Progenitor cell of endocrine pancreas (in vitro differentiated cells): ENCODE measurements at places on chromosomes 13 and 19.

DNA sequence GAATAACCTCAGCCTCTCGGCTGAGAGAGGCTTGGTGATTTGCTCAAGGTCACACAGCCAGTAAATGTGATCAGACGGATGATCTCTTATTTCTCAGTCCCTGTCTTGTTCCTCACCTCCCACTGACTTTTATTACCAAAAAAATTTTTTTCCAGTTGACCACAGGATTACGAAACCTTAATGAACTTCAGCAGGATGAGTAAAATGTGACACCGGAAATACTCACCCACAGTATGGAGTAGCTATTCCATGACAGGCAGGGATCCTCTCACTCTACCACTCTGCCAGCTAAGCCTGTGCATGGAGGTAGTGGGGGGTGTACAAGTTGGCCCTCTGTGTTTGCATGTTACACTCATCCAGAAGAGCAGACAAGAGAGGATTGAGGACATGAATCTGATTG, 916.4 kb downstream of the UQCRFS1 start:
- no peak for DNase-seq

DNA sequence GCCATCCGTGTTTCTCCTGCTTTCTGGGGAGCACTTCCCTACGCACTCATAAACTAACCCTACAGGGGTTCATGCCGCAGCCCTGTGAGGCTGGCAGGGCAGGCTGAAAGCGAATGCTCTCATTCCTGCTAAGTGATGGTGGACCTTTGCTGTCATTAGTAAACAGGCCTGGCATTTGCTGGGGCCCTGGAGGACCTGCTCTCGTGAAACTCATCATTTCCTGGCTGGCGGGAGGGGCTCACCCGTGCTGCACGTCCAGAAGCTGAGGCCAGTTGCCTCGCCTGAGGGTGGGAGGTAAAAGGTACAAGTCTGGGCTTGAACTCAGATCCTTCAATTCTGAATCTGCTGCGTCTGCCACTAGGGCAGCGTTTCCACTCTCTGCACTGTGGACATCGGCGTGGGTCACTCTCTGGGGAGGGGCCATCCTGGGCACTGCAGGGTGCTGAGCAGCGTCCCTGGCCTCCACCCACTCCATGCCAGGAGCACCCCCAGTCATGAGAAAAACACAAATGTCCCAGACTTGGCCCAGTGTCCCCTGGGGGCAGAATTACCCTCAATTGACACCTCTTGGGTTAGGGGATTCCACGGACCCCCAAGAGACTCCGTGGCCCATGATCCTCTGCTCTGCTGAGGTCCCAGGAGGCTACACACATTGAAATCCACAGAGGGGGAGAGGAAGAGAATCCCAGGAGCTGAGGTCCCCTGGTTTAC, 7.0 kb downstream of the MOB3A start:
- no peak for DNase-seq

DNA sequence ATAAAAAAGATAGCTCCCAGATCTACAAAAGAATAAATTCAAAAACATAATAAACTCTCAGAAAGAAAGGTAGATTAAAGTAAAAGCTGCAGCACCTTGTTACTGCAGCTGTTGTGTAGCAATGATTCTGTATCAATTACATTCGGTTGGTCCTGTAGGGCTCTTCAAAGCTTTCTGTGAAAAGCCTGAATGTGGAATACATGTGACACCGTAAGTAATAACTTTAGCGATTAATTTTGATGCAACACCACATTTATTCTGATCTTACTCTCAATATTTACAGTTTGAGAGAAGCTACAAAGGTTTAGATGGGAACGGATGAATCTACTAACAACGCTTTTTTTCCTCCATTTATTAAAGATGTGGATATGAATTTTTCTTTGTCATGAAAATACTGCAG, 279.2 kb downstream of the DACH1 start:
- DNase-seq = no peak

DNA sequence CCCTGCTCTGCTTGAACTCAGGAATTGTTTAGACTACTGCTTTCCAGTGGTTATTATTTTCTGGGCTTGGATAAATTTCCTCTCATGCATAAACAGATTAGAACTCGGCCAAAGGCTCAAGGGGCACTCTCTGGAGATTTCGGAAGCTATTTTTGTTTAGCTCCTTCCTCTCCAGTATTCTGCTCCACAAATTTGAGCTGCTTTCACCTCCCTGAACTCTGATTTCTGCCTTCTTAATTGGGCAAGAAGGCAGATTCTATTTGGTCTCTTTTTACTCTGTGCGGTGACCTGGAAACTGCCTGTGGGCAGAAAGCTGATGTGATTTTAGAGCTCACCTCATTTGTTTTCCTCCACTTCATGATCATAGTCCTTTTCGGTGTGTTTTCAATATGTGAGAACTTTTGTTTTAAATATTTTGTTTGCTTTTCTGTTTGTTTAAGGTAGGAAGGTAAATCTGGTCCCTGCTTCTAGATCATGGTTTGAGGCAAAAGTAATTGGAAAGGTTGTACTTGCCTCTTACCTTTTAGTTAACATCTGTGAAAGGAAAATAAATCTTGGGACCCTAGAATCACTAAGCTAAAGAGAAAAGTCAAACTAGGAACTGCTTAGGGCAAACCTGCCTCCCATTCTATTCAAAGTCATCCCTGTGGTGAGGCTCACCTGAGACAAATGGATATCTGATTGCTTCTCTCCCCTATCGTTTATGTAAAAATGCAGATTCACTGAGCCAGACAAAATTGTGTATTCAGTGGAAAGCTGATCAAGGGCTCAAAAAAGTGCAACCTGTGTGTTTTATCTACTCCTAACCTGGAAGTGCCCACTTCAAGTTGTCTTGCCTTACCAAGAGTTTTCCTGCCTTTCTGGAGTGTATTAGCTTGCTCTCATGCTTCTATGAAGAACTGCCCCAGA, 714.7 kb upstream of the PCDH20 start:
- no peak for DNase-seq

DNA sequence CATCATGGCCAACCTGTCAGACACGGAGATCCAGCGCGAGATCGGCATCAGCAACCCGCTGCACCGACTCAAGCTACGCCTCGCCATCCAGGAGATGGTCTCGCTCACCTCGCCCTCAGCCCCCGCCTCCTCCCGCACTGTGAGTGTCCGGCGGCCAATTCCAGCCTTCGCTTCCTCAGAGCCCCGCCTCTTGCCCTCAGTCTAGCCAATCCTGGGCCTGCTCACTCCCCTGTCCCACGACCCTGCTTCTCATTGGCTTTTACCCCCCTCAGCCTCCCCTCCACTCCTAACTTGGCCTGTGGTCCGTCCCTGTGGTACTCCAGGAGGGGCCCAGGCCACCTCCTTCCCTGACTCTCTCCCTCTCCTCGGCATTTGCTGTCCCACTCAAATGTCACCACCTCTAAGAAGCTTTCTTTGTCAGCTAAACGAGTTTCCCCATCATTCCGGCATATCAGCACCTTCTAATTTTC, 12.3 kb downstream of the HRC start:
- peak; percentile 79 for DNase-seq

GRCh38 chr13:89627996-89628395, 1719.5 kb upstream of the MIR17HG start:
- DNase-seq = no peak

DNA sequence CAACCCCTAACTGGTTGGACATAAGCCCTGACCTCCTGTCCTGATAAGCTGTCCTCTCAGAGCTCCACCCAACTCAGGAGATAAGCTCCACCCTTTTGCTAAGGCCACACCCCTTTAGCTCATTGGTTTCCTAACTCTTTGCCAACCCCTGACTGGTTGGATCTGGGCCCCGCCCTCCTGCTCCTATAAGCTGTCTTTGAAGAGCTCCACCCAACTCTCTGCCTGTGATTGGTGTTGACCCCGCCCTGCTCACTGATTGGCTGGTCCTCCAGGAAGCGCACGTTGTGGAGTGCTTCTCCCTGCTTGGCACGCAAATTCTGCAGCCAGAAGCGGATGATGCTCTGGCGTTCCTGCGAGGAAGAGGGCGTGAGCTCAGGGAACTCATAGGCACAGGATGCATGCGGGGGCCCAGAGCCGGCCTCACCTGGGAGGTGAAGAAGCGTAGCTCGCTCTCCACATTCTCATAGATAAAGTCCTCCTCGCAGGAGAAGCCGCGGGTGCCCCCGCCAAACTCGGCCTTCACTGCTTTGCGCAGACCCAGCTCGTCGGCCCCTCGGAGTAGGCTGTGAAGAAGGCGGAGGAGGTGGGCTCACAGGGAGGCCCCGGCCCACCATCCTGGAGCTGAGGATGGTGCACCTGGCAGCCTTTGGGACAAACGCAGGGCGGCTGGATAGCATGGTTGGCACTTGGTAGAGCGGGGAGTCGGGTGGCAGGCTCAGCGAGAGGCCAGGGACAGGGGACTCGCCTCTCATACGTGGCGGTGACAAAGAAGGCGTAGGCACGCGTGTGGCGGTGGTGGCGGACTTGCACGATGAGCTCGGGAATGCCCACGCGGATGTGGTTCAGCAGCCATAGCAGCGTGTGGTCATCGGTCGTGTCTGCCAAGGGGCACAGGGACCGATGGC, 1.7 kb downstream of the ANO8 start:
- DNase-seq = no peak

DNA sequence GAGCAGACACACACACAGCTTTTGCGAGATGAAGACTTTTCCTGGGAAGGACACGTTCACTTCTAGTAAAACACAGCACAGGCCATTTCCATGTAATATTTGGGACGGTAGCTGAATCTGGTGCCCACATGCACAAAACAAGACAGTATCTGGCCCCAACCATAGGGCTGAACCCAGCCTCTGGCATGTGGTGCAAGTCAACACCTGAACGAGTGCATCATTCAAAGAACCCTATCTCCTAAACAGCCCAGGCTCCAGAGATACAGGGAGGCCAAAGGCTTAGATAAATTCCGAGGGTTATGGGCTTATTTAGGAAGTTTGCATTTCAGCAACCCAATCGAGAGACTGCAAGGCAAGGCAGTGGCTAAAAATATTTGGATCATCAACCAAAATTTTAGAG, 2.7 kb upstream of the TFDP1 start:
- DNase-seq = no peak

DNA sequence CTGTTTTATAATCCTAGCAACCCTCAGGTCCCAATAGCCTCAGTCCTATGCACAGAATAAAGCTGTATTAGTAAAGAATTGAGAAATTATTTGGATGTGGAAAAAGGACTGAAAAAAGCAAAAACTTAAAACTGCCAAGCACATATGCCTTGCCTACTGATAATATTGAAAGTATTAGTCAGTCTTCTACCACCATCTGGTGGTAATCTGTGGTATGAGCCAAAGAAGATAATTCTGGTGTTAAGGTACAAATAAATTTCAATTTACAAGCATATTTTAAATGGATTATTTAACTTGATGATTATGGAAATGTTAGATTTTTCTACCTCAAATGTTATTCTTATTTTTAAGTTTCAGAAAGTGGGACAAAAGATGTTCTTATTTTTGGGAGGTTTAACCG, 460.3 kb upstream of the KLHL1 start:
- no peak for DNase-seq

DNA sequence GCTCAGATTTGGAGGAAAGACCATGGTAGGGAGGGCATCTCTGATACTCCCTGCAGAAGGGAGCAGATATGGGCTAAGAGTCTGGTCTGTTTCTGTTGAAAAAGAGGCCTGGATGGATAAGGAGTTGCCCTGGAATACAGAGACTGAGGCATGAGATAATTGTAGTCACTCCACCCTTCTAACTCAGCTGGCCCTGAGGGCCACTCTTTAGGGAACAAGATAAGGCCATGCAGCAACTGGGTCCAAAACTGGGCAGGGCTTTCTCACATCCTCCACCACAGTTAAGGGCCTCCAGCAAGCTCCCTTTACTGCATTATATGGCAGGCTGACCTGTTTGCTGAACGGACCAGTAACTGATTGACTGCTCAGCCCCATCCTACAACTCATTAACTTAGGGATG, 1.3 kb downstream of the ZNF749 start:
- DNase-seq = no peak

DNA sequence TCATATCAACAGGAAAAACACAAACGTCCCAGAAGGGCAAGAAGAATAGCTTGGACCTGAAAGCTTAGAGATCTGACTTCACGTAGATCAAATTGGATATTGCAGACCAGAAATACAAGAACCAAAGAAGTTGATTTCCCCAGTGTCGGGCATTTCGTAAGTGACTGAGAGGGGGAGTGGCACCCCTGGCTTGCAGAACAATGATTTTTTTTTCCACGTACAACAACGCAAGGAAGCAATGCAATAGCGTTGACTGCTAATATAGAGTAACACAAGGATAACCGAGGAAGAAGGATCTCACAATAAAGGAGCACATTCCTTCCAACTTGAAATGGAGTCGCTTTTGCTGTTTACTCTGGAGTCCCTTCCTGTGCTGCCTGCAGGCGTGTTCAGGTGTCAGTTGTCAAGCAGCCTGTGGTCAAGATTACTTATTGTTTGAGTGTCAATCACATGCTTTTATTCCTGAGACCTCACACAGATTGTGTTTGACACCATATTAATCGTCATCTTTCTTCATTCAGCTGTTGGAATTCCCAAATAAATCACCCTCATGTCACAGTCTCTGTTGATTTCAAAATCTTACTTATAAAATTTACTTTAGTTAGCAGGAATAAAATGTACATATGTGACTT, 139.4 kb downstream of the FREM2 start:
- DNase-seq = no peak

DNA sequence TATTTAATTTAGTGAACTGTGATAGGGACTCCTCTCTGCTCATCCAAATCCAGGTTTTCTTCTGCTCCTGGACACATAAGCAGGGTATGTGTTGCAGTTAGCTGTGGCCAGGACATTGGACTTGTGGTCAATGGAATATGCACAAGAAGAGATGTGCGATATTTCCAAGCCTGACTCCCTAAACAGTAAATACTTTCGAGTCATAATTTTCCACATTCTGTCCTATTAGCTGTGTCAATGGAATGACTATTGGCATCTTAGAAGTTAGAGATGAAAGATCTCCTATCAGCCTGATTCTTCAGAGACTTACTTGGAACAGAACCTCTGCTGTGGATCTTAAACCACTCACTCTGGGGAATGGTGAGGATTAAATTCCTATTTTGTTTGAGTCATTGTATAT, 771.0 kb downstream of the EFNB2 start:
- no peak for DNase-seq

DNA sequence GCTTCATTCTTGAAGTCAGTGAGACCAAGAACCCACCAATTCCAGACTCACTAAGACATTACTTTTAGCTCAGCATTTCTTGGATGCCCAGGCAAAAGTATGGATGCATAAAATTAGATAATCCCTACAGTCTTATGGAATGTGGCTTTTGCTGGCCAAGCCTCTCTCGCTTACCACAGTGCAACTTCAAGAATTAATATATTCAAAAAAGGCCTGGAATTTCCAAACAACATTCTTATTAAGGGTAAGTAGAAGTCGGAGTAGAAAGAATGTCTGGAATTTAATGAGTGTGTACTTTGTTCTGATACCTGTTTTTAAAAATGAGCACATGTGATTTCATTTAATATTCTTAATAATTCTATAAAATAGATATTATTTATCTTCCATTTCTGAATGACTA, 302.4 kb upstream of the TMTC4 start:
- no peak for DNase-seq

- no peak for DNase-seq
Measured at GRCh38 chr13:30696278-30697176, 38.8 kb upstream of the ALOX5AP start.

GRCh38 chr13:79631051-79631659, 150.2 kb downstream of the NDFIP2 start:
- no peak for DNase-seq
